ENCODE measurements at places on chromosomes 7 and 10.

DNA sequence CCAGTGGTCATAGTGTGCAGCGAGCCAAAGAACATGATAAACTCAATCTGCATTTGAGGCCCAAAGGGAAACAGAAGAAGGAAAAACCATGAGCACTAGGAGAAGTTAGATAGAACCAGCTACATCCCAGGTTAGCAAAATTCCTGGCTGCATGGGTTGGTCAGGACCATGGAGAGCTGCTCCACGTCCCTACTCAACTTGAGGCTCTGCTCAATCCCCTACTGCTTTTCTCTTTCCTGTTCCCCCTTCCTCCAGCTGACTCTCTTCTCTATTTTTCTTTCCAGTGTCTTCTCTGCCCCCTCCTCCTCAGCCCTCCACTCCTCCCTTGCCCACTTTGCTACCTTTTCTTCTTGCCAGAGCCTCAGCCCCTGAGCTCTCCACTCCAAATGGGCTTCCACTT lies 21.9 kb upstream of the VSIR start:
- DNase-seq = no peak

DNA sequence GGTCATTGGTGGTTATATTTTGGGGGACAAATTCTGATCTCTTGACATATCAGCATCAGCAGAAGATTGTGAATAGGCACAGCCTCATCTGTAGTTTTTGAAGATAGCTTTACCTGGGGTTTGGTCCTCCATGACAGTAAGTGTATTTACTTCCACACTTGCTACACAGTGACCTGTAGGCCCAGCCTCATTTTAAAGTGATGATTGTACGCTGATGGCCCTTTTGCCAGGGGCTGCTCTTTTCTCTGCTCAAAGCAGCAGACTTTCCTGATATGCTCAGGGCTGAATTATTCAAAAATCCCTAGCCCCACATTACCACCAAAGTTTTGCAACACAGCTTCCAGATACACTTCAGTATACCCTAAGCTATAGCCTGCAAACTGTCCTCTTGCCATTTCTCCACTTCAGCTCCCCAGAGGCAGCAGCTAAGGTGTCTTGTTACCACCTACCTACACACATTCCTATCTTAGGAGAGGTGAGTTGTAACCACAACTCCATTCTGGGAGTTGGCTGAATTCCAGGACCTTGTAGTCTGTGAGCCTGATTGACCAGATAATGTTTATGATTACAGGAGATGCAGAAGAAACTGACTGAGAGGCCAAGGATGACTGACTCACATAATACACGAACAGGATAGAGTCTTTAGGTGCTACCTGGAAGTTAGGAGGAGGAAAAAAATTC lies 6.0 kb downstream of the ASB4 start:
- no peak for DNase-seq

DNA sequence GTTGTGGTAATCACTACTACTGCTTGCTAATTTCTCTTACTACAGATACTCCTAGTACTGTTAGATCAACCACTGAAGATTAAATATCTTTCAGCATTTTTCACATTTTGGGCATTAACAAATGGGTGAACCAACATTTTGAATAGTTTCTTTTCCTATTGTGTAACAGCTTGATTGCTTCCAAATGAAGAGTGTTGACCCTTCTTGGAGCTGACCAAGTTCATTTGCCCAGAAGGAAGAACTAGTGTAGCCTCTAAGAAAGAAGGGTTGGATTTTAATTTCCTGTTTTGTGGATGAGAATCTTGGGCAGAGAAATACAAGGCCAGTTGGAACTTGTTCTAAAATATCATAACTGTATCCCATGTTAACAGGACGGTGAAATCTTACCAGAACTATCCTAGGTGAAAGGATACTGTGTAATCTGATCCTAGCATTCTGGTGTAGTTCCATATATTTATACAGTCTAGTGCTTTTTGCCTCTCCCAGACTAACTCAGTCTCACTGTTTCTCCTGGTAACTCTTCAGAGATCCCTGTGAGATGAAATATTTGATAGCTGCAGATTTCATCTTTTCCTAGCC lies 37.3 kb downstream of the SND1 start:
- DNase-seq = no peak

- DNase-seq = no peak
Observed at GRCh38 chr7:76065016-76065612, 17.2 kb downstream of the MDH2 start.

GRCh38 chr10:70320751-70321150 lies 36.9 kb upstream of the NPFFR1 start:
- DNase-seq = no peak

Measured in NCI-H1092 (cell line).